ENCODE measurements at places on chromosomes 3 and 15.
A peak's percentile ranks its signal among the peaks of the same experiment; 100 is the strongest.

- no peak for DNase-seq
These were observed 743.9 kb upstream of the GOLIM4 start for GRCh38 chr3:168839653-168840052.

DNA sequence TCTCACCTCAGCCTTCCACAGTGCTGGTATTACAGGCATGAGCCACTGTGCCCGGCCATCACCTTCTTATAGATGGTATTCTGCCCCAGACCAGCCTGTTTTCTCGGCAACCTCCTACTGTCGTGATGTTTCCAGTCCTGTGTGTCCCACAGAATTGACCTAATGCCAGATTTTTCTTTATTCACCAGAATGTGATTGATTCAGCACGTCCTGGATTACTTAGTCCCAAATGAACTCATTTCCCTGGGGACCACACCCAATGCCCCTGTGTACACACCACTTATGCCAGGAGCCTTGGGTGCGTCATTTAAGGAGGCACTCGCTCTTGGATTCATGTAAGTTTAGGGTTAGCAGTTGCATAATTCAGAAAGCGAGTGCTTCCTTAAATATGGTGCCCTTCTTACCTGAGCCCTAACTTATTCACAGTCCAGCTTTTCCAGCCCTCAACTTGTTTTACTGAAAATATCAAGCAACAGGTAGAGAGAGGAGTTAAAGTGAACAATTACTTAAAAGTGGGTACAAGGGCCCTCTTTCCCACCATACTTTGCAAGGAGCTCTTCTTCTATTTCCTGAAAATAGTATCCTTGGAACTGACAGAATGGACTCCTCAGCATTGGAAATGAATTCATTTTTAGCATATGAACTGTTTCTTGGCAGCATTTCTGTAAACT is 64.6 kb upstream of the UBE2E1 start:
- no peak for DNase-seq

DNA sequence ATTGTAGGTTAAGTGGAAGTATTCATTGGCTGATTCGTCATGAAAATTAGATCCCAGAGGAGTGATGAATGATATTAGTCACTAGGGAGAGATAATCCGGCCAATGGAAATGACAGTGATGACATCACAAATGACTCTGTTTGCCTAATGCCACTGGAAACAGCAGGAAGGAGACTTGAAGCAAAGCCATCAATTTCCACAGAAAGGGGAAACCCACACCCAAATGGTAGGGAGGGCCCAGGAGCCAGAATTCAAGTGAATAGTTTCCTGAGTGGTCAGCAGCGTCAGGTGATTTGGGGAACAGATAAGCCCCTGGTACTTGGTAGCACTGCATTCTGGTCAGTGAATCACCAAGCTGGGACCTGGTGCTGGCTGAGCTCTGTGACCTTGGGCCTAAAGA is 3.3 kb upstream of the ADAMTS9 start:
- DNase-seq, result no peak

DNA sequence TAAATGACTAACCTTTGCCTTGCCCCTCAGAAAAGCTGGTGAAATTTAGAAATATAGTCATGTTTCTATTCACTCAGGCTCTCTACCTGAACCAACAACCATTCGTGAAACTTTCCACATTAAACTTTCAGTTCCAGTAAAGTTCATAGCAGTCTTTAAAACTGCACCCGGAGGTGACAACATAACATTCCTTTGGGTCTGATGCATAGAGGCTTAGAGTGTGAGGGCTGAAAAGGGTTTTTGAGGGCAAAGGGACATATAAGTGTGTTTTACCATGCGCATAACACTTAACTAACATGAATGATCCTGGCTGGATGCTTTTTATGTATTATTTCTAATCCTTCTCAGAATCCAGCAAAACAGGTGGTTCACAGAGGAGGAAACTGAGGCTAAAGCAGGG is 471.7 kb upstream of the MCTP2 start:
- DNase-seq, result no peak

DNA sequence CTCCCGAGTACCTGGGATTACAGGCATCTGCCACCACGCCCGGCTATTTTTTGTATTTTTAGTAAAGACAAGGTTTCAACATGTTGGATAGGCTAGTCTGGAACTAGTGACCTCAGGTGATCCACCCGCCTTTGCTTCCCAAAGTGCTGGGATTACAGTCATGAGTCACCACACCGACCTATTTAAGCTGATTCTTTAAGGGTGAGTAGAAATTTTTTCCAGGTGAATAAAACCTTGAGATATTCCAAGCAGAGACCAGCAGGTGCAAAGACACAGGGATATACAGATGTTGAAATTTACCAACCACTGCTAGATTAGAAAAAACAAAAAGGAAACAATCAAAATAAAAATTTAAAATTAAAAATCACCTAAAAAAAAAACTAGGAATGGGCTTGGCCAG is 74.4 kb upstream of the CHRNB4 start:
- DNase-seq, result no peak

GRCh38 chr3:184497804-184498203 is 63.8 kb upstream of the EPHB3 start:
- no peak for DNase-seq

DNA sequence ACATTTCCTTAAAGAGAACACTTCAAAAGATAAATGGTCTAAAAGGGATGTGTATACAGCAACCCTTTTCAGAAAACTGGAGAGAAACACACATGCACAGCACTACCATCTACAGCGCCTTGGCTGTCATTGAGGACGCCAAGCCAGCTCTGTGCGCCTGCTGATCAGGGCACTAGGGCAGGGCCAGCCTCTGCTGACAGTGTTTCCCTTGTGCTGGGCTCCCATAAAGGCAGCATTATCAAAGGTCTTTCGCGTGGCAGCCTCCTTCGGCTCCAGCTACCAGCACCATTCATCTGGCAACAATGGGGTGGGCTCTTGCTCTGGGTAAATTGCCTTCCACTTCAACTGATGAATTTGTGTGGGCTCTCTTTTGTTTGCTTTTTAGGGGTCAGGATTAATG is 53.4 kb downstream of the LDHAL6B start:
- no peak for DNase-seq

GRCh38 chr3:61381745-61382392 is 130.6 kb upstream of the FHIT start:
- peak; percentile 23 for DNase-seq
